ENCODE measurements at places on chromosomes 12 and 14. TPM values are rescaled to one million over a fixed set of nuclear protein-coding genes. Genes with fewer than 3 reads are reported as not detected.

EIF2S3B gene
- 0.43 TPM for total RNA-seq

A2M gene
- total RNA-seq, result 0.23 TPM

GCH1 gene
- 0.45 TPM for total RNA-seq

RBMS2 gene
- 83.2 TPM for total RNA-seq

SERPINA9 gene
- total RNA-seq, result not detected

GLT8D2 gene
- 51.6 TPM for total RNA-seq

ADGRD1 gene
- not detected for total RNA-seq

CEP170B gene
- total RNA-seq, result 35.1 TPM

RDH5 gene
- 11.1 TPM for total RNA-seq

GPX2 gene
- not detected for total RNA-seq
